ENCODE measurements at places on chromosomes 3 and 15. TPM values are rescaled to one million over a fixed set of nuclear protein-coding genes. Genes with fewer than 3 reads are reported as not detected.

DNA sequence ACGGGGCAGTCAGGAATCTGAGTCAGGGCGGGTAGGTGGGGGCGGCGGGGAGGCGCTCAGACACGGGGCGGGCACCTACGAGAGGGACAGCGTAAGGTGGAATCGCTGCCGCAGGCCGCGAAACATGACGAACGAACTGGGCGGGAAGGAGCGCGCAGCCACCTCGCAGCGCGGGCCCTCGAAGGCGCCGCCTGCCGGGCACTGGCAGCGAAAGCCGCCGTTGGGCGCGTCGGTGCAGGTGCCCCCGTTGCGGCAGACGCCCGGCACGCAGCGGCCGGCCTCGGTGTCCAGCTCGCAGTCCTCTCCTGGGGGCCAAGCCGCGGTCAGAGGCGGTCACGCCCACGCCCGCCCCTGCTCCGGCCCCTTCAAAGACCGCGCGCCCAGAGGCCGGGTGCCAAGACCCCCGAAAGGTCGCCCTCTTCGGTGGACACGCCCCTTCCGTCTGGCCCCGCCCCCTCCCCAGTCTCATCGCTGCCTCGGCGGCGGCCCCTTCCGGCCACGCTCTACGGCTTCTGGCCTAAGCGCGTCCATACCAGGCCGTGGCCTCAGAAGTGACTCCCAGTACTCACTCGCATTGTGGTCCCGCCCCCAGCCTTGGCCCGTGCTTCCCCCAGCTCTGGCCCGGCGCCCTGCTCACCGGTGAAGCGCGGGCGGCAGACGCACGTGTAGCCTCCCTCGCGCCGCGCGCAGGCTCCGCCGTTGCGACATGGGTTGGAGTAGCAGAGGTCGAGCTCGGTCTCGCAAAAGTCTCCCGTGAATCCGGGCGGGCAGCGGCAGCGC is 6.4 kb downstream of the CELSR3 start:
- DNase-seq = peak; percentile 83

DNA sequence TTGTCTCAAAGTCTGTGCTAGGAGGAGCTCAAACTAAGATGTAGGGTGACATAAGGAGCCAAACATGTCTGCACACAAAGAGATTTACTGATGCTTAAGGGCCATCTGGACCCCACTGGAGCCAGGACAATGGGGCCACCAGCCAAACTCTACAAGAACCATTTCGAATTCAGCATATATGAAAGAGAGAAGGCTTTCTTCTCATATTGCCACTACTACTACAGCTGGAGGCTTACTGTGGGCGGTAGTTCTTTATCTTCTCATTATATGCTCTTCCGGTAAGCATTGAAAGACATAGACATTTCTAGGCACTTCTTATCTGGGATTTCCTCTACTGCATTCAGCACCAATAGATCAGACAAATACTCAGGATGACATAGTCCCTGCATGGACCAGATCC is 404.4 kb upstream of the PROK2 start:
- DNase-seq = no peak

DNA sequence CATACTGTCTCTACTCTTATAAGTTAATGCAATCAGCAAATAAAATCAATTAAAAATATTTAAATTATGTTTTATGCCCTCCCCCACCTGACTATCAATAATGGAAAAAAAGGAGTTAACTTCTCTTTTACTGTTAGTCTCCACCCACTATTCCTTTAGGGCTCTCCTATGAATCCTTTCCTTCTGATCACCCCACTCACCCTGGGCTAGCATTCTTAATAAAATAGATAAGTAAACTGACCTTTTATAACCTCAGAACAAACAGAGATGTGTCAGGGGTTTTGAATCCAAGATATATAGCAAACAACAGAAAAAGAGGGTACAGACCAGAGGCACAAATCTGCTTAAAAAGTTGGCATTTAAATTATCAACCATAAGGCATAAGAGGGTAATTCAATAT is 116.1 kb upstream of the PLXND1 start:
- DNase-seq = no peak

- DNase-seq = no peak
Measured at GRCh38 chr3:183576487-183577107, 21.1 kb upstream of the KLHL6 start.

- no peak for DNase-seq
Measured at GRCh38 chr3:5769825-5770224, 582.3 kb downstream of the EDEM1 start.

- DNase-seq = no peak
Measured at GRCh38 chr15:60390231-60390630, 7.6 kb downstream of the ANXA2 start.

GRCh38 chr3:177633671-177634207 is 436.5 kb upstream of the TBL1XR1 start:
- no peak for DNase-seq

GRCh38 chr3:48898383-48899234 is at the start of gene SLC25A20:
Gene SLC25A20, minus strand, starts transcription at chr3:48898882. Its CDS starts 88 bp downstream, at chr3:48898794.
- DNase-seq = peak; percentile 97

GRCh38 chr3:9893739-9894138 is 3.3 kb downstream of the JAGN1 start:
- DNase-seq = no peak

DNA sequence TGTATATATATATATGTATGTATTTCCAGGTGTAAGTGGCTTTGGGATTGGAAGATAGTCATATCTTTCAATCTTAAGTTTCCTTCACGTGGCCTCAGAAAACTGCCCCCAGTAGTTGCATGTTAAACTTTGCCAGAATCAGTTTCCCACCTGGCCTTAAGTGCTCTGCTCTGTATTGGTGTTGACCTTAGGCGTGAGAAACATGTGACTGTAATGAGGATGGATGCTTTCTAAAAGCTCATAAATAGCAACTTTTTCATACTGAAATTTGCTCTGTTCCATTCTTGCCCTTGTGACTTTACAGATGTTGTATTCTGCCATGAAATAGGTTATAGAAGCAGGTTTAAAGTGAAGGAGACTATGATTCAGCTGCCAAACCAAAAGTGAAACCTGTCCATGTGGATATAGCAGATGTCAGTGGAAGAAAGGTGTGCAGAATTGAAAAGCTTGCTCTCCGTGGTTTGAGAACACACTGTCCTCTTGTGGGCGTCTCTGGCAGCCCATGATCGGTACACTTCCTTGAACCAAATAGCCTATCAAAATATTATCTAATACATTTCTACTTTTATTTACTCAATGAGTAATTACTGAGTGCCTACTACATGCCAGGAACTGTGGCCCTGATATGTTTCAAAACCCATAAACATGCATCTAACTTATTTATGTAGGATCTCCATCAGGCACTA is 15.8 kb downstream of the SCG5 start:
- no peak for DNase-seq

GRCh38 chr15:98803228-98804056 is 155.1 kb downstream of the IGF1R start:
- no peak for DNase-seq

DNA sequence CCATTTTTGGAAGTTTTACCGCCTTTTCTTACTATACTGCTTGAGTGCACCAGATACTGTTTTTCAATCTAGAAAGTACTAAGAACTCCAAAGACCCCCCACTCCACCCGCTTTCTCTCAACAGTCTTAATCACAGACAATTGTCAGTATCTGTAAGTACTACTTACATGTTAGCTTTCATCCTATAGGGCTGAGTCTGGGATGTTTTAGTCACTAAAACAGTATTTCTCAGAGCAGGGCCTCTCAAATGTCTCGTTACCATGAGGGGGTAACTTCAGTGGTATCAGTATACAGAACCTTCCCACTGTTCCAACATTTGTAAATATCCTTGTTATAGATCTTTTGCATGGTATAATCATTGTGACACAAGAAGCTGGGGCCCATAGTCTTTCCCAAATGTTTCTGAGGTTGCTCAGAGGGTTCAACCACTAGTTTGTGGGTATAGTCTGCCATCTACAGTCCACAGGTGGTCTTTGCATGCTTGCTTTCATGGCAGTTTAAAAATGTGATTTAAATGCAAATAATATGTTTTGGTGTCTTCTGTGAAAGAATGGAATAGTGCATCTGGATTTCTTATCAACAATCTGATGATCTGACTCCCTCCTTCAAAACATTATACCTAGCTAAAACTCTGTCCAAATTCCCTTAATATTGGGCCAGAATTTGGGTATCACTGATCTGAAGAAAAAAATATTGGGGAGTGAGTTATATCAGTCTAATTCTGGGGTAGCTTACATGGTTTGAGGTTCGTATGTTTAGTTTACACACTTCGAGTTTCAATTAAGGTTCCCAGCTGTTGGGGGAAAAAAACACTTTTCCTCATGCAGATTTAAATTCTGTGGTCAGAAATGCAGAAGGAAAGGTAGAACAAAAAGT is 18.0 kb upstream of the DNAJC13 start:
- DNase-seq = no peak

DNA sequence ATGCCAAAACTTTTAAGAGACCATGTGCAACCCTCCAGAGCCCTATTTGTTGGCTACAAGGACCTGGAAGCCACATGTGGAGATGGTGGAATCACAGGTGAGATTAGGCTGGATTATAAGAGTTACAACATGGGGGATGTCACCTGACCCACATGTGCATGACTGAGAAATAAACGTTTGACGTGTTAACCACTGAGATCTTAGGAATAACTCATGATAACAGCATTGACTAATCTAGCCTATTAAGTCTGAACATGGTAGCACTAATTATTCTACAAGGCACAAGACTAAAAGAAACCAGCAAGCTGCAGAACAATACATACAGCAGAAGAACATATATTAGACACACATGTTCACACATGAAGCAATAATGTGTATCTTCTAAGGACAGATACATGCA is 38.4 kb downstream of the SUCLG2 start:
- no peak for DNase-seq

DNA sequence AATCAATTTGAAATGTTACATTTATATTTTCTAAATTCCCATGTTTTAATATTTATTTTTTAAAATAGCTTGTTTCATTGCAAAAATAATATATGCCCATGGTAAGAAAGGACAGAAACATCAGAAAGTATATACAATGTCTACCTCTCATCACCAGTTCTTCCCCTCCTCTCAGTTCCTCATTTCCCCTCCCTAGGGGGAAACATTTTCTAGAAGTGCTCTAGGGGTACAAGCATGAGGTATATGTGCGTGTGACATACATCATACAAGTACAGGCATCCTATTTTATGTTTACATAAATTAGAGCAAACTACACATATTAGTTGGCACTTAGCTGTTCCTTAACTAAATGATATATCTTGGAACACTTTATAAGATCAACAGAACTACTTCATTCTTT is 189.3 kb upstream of the VEPH1 start:
- DNase-seq = no peak

DNA sequence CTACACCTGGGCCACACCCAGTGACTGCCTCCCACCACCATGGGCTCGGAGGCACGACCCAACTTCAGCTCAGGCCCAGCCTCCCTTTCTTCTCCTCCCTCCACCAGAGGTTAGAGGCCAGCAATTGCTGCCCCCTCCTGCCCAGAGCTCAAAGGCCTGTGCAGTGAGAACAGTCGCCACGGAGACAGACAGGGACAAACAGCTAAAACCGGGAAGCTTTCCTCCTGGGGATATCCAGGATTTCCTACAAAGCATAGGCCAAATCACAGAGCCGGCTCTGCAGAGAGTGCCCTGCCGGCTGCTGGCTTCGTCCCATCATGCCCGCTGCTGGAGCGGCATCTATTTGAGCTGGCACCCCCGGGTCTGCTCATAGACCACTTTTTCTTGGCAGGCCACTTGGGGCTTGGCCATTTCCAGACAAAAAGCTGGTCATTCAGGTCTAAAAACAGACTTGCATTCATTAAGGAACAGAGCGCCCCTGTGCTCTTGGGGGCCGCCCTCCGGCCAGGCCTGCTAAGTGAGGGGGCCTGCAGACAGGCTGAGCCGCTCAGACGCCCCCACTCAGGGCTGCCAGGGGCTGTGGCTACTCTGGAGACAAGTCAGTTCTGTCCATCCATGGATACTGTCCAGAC is 17.5 kb downstream of the GRAMD2A start:
- DNase-seq = peak; percentile 41

DNA sequence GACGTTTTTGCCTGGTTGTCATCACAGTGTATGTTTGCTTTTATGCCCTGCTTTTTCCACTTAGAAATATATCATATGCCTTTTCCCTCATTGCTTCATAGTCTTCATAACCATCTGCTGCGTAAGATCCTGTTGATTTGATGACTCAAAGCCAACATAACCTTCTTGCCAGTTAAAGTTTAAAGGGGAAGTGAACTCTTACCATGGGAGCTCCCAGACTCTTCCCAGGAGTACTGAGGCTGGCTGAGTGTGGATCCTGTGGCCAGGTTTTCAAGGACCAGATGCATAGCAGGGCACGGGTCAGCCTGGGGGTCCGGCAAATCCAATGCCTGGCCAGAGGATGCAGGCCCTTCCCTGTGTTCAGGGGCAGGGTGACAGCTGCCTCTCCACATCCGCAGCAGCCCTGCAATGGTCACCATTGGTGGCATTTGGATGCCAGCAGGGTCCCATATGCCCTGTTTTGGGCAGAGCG is 42.0 kb upstream of the SACM1L start:
- no peak for DNase-seq

DNA sequence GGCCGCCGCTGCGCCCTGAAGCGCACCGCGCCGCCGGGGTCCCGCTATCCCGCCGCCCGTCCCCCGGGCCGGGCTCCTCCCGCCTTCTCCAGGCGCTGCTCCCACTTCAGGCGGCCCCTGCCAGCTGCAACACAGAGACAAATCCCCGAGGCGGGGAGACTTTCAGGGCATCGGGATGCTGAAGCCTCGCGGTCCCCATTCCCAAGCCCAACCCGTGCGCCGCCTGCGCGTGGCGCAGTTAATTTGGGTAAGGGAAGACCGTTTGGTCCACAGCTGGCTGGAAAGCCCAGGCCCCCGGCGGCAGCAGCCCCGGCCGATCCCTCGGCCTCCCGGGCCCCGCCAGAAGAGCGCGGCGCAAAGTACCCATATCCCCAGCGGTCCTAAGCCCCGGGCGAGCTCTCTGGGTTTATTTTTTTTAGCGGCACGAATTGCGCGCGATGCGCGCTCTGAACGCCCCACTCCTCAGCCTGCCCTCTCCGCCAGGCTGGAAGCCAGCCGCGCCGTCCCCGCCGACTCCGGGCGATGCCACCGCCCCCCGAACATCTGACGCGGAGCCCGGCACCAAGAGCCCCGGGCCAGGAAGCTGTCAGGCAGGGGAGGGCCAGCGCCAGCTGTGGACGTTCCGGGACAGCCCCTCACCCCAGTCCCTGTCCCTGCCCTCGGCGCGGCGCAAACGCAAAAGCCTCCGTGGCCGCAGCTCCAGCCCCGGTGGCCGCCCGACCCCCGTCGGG is 517 bp downstream of the FBN1 start:
- DNase-seq = peak; percentile 57

MNS1 gene
- polyA plus RNA-seq = 0.99 TPM

THAP10 gene
- 0.48 TPM for polyA plus RNA-seq

PLCB2 gene
- polyA plus RNA-seq = 1.6 TPM

UROC1 gene
- not detected for polyA plus RNA-seq

Measured in psoas muscle (tissue), 8 donors.